ENCODE measurements at places on chromosomes 3 and 15. TPM values are rescaled to one million over a fixed set of nuclear protein-coding genes. Genes with fewer than 3 reads are reported as not detected.

- DNase-seq, result no peak
Observed at GRCh38 chr15:39555885-39556284, 25.0 kb upstream of the THBS1 start.

Gene RASGRF1
- total RNA-seq, result 0.16 TPM

Gene SMCO1
- total RNA-seq, result not detected

DNA sequence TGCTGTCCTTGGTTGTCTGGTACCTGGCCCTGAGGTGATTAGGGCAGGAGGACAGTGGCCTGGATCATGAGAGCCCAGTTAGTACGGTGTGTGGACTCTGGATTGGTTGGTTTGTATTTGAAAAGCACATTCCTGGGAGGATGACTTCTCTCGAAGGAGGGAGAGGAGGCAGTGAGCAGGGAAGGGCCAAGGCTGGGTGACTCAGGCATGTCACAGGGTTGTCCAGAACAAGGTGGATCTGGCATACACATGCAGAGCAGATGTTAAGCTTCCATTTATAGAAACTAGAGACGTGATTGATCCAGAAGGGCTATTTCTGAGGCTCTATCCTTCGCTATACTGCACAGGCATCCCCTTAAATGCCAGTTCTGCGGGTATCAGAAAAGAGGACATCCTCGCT, 34.4 kb downstream of the FAM240A start:
- no peak for DNase-seq

DNA sequence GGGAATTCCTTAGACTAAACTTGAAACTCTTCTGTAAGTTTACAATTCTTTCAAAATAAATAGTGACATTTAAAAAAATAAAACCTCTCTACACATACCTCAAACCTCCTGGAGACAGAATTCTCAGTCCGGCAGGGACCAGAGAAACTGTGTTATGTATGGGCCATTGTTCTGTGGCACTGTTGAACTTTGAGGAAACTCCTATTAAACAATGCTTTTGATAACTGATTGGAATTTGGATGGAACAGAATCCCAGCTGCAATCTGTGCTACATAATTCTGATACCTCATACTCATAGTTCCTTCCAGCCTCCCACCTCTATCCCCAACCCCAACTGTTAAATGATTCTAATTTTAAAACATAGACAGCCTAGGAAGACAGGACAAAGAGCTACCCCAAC, 85.0 kb downstream of the TM4SF4 start:
- DNase-seq, result no peak

DNA sequence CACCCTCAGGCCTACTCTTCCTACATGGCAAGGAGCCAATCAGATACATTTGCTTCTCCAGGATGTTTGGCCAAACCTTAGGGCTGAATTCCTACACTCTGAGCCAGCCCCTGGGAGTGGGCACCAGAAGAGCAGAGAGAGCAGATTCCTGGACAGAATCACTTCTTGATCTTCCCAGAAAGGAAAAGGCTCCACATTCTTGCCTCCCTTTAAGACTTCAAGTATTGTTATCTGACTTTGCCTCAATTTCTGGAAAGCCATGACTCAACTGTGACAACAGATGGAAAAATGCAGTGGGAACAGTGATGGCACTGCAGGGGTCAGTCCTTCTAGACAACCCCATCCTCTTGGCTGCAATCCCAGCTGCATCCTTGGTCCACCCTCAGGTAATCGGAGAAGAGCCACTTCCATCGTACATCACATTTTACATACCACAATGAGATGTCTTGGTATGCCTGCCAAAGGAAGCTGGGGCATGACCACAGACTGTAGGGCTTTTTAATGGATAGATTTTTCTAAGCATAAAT, 21.0 kb downstream of the SLCO2A1 start:
- no peak for DNase-seq

GRCh38 chr3:195542316-195542697, 818 bp downstream of the PPP1R2 start:
- no peak for DNase-seq
